CD4-positive, CD25-positive, alpha-beta regulatory T cell (primary cell): ENCODE measurements at places on chromosomes 4 and X.

DNA sequence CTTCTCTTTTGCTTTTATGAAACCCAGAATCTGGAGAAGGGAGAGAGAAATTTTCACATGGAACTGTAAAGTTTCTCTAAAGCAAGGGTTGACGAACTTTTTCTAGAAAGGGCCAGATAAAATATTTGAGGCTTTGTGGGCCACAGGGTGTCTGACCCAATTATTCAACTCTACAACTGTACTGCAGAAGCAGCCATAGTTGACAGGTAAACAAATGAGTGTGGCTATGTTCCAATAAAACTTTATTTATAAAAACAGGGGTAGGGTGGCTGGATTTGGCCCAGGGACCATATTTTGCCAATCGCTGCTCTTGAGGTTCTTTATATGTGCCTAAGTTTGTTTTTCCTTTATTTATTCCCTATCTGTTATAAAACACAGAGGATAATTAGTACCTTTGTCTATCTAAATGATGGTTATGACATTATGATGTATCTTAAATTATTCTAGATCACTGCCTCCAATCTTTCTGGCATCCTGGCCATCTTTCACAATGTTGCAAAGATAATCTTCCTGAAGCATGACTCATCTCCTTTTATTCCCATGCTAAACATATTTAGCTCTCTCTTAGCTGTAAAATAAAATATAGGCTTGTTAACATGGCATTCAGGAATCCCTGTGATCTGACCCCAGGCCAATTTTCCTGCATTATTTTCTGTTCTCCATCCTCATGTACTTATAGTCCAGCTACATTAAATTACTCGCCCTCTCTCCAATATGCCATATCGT is 106.8 kb upstream of the CBLL2 start:
- no peak for DNase-seq

DNA sequence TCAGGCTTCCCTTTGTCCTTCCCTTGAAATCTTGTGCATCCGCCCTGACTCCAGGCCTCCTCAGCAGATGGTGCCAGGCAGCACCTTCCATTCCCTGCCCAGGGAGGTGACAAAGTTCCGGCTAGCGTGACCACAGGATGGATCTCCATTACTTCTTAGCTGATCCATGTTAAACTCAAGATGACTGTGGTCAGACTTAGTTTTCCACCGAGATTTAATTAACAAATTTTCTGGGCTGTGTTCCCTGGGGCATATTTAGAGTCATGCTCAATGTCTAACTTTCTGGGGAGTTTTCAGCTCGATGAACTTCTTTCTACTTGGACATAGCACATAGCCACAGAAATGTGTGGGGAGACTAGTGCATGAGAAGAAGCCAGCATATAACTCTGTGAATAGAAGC is 215.1 kb upstream of the SFRP2 start:
- no peak for DNase-seq

GRCh38 chr4:1072830-1073446 is 40.4 kb downstream of the RNF212 start:
- peak; percentile 16 for DNase-seq

GRCh38 chr4:78624048-78624447 is 72.5 kb downstream of the ANXA3 start:
- no peak for DNase-seq

DNA sequence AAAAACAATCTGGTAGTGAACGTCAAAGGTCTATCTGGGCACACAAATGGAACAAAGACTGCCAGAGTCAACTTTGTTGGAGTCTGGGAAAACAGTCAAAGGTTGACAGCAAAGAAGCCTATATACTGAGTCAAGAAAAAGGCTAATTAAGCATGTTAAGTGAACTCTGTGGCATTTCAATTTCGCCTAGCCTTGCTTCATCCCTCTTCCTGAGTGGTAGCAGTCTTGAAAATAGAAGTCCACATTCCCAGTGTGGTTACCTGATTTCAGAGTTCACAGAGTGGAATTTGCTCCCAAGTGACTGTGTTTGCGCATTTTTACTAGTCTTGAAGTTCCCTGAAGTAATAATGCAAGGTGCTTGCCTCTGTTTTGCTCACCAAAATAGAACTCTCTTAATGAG is 760.0 kb downstream of the FSTL5 start:
- no peak for DNase-seq
